ENCODE measurements at places on chromosomes 6 and 20.

DNA sequence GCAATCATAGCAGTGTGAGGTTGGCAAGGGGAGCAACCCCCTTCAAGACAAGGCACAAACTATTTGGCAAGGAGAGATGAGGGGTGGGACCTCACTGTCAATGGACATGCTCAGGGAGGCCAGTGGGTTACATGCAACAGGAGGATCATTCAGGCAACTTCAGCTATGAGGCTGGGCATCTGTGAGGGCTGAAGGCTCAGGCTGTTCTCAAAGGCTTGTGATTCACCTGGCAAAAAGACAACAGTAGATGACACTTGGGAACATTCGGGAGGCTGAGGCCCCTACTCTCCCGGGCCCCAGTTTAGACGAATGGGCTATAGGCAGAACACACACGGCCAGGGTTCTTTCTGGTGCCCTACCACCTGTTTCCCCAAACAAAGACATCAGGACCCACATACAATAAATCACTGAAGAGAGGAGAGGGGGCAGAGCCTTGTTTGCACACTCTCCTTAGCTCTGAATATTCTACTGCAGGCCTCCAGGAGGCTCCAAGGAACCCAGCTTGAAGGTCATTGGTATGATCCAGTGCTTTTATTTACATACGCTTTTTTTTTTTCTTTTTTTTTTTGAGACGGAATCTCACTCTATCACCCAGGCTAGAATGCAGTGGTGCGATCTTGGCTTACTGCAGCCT is 7.9 kb downstream of the TUBB start:
- no peak for DNase-seq

DNA sequence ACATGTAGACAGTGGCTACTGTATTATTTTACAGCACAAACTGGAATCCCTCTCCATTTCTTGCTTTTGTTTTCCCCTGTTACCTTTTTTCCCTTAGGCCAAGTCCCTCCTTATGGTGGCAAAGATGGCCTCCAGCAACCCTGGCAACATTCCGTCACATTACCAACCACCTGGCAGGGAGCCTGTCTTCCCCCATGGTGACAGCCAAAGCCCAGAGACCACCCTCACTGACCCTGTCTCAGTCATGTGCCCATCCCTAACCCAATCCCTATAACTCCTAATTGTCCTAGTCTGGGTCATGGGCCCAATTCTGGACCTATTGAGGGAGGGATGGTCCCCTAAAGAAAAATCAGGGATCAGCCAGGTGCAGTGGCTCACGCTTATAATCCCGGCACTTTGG is 27.6 kb downstream of the PARD6B start:
- no peak for DNase-seq

- DNase-seq = no peak
Observed at GRCh38 chr20:62297449-62298227, 5.2 kb upstream of the ADRM1 start.

DNA sequence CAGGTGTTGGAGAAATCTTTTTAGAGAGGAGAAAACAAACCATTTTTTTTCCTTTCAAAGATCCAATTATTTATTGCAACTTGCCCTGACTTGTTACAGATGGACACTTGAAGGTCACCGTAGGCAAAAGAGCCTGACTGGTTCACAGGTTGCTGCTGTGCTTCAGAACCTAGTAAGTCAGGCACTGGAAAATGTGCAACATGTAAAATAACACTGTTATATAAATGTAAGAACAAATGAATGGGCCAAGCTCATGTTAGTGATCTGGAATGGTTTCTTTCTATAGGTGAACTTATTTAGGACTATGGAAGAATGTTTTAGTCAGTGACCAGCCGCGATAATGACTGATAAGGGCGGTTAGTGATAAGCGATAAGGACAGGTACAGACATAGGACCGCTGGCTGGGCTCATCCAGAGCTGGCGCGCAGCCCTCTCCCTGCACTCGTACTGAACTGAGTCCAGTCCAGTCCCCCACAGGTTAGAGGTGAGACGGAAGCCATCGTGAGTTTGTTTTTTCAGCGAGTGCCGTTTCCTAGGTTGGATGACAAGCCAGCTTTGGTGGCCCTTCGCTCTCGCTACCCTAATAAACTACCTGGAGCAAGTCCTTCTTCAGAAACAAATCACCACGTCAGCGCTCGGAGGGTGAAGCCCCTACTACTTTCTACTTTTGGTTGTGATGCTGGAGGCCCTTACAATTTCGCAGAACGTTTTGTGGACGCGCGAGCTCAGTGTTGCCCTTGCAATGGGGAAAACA is 94.4 kb upstream of the PRDM1 start:
- DNase-seq = no peak

- DNase-seq = no peak
Observed at GRCh38 chr6:17580518-17581048, 19.5 kb upstream of the FAM8A1 start.

GRCh38 chr6:78192057-78192456 is 539.2 kb downstream of the MEI4 start:
- no peak for DNase-seq

DNA sequence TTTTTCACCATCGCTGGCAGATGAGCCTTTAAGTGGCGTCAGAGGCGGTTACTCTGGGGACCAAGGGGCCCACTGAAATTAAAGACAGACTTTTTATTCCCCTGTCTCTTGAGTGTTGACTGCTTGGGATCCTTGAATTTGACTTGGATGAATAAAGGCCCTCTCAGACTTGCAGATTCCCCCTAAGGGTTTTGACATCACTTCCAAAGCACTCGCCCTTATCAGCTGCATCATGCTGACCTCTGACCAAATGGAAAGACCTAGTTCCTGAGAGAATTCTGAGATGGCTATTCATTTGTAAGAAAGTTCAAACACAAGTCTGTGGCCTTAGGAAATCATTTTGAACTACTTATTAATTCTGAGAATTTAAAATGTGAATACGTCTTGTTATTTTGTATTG is 13.5 kb upstream of the MOXD1 start:
- no peak for DNase-seq

DNA sequence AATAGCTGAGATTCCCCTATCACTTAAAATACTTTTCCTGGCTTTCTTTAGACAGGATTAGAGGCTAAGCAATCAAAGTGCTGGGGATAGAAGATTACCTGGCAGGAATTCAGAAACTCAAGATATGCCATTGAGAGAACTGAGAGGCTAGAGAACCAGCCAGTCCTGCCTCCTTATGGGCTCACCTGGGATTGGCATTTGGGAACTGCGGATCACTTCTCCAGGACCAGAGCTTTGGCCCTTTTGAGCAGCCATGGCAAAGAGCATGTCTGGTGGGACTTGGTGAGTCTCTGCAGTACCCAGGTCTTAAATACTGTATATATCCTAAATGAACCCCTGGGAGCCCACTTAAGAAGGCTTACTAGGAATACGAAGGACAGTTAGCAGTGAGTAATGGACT is 399.1 kb downstream of the BTBD3 start:
- no peak for DNase-seq

DNA sequence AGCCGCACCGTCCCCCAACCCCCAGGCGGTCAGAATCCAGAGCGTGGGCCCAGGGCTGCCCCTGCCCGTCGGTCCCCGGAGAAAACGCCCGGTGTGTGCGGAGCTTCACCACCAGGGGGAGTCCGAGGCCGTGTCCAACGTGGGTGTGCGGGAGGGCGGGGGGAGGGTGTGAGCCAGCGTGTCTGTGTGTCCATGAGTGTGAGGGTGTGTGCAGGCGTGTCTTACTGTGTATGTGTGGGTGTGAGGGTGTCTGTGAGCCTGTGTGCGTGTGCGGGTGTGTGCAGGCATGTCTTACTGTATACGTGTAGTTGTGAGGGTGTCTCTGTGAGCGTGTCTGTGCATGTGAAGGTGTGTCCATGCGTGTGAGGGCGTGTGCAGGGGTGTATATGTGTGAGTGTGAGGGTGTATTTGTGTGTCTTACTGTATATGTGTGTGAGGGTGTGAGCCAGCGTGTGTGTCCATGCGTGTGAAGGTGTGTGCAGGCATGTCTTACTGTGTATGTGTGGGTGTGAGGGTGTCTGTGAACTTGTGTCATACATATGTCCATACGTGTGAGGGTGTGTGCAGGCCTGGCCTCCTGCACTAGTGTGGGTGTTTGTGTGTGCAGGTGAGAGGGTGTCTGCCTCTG is 24.6 kb upstream of the GATA5 start:
- no peak for DNase-seq

- DNase-seq = no peak
Observed at GRCh38 chr6:107560657-107561056, 70.7 kb downstream of the SOBP start.

- no peak for DNase-seq
Observed at GRCh38 chr20:38135651-38136420, 29.2 kb downstream of the TGM2 start.

GRCh38 chr6:137692806-137693205 is 174.3 kb upstream of the TNFAIP3 start:
- no peak for DNase-seq

- DNase-seq = no peak
Observed at GRCh38 chr6:43275801-43276576, 22.1 kb upstream of the SLC22A7 start.

- DNase-seq = no peak
Observed at GRCh38 chr6:105886814-105887544, 199.2 kb upstream of the PRDM1 start.

GRCh38 chr6:159487636-159488035 is 205.4 kb downstream of the SOD2 start:
- DNase-seq = no peak

DNA sequence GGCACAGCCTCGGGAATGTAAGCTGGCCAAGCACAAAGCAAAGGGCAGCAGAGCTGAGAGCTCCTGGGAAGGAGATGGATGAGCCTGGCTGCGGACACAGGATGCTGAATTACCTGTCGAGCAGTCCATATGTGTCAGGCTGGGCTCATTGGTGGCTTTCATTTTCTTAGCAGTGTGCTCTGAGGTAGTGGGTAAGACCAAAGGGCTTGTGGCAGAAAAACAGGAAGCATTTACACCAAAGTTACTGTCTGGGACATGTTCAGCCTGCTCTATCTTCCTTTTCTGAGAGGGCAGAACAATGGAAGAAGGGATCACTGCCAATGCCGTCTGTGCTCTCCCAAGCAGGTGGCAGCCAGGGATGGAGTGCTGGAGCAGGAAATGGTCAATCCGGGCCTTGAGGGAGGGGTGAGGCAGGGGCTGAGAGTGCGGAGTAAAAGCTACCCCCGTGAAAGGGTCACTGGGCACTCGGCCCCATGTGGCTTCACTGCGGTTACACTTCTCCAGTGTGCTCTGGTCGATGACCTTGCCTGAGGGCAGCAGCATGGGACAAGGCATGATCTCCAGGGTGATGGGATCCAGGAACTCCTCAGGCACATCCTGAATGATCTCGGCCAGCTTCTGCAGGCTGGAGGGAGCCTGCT is 36.9 kb upstream of the AVP start:
- DNase-seq = no peak

DNA sequence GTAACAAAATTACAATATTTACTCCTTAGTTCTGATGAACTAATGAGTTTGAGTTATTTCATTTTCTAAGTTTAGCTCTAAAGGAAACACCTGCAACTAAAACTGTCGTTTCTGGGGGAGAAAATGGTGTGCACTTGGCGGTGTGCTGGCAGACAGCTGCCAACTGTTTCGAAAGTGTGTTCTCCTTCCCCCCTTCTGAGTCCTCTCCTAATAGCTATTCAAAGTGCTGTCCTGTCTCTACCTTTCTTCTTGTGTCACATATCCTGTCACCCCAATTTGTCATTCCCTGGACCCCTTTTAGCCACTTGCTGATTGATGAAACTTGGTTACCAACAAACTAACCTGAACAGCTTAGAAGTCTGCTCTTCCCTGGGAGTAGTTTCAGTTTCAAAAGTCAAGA is 4.9 kb upstream of the UBE2J1 start:
- no peak for DNase-seq

DNA sequence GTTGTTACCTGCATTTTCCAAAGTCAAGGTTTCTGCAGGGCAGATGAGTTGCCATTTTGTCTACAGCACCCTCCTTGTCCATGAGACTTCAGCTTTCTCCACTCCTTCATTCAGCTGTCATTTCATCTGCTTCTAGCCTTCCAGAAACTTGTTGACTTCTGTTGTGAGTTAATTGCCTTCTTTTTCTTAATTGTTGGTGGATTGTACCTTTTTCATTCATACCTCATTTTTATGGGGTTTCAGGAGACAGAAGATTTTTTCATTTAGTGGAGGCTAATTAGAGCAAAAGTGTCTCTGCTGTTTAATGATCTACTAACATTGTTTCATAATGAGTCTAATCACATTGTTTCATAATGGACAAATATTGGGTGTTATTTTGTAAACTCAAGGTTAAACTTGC is 7.5 kb upstream of the SUMO4 start:
- no peak for DNase-seq

DNA sequence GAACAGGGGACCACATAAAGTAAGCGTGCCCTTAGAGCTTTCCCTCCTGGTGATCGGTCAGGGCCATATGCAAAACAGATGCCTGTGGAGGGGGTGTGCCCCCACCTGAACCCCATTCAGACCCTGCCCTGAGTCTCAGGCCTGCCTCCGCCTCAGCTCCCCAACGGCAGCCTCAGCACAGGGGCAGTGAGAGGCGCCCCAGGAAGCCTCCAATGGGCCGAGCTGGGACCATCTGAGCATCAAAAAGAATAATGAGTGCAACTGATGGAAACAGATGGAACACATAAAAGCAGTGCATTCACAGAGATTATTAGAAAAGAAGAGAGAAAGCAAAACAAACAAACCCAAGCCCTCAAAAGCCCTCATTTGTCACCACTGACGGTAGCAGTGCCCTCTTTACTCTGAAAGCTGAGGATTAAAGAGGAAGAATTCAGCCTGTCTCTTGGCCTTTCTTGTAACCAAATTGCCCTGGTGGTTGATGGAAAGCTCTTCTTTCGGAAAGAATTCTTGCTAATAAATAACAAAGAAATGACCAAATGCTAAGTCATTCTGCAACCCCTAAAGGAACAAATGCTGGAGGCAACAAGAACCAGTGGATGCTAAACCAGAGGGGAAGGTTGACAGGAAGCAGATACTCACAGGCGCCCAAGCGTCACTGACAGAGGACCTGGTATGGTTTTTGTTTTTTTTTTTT is 6.8 kb downstream of the ADISSP start:
- DNase-seq = no peak

GRCh38 chr6:152094992-152095592 is 287.6 kb downstream of the ESR1 start:
- no peak for DNase-seq

- no peak for DNase-seq
Observed at GRCh38 chr6:87846434-87846833, 144.4 kb upstream of the AKIRIN2 start.

DNA sequence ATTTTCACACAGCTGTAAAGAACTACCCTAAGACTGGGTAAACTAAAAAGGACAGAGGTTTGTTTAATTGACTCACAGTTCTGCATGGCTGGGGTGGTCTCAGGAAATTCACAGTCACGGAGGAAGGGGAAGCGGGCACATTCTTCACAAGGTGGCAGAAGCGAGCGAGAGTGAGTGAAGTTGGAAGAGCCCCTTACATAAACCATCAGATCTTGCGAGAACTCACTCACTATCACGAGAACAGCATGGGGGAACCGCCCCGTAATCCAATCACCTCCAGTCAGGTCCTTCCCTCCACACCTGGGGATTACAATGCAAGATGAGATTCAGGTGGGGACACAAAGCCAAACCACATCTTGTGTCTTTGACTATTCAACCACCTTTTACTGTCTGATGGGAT is 700.5 kb downstream of the TENT5A start:
- no peak for DNase-seq

Measured in NCI-H1694 treated with DMSO at 0.1 percent for 48 hours (cell line).